ENCODE measurements at places on chromosomes 2 and 18.

GRCh38 chr2:149595056-149595963 lies 7.7 kb upstream of the MMADHC start:
- no peak for DNase-seq

DNA sequence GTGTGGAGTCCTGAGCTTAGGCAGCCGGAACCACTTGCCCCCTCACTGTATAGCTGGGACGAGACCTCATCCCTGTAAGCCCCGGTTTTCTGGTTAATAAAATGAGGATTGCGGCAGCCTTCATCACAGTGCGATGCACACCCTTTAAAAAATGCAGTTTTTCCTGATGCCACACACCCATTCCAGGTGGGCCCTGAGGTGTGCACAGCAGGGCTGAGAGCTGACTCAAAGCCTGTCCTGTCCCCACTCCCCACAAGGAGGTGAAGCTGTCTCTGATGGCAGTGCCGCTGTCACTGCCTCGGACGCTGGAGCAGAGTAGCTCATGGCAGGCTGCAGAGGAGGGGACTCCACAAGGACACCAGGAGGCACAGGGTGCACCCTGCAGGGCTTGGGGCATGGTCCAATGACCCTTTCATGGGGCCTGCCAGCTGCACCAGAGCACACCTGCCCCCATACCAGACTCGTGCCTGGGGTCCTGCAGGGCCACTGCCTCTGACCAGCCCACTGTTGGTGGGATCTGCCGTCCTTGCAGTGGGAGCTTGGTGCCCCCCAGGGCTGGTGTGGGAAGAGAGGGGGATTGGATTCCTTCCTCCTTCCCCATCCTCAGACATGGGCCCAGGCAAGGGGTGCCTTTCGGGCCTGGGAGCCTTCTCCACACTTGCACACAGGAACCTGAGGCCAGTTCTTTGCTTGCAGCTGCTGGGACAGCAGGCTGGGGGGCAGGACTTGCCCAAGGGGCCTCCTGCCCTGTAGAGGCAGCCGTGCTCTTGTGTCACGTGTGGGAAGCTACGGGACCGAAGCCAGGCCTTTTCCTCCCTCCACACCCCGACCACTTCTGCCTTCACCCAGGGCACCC lies 22.8 kb downstream of the GPC1 start:
- DNase-seq = no peak

DNA sequence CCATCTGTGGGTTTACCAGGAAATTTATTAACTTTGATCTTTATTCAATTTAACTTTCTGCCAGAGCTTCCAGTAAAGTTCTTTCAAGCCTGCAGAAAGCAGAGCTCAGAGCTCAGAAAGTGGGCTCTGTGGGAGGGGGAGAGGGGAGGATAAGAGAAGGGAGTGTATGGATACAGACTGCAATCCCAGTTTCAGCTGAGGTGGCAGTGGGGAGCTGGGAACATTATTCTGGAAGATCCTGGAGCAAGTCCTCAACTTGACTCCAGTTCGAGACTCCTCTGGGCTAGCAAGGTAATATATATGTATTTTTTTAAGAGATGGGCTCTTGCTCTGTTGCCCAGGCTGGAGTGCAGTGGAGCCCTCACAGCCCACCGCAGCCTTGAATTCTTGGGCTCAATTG lies 108.9 kb upstream of the NABP1 start:
- DNase-seq = no peak

GRCh38 chr2:127683757-127684156 lies 8.4 kb upstream of the LIMS2 start:
- DNase-seq = no peak

DNA sequence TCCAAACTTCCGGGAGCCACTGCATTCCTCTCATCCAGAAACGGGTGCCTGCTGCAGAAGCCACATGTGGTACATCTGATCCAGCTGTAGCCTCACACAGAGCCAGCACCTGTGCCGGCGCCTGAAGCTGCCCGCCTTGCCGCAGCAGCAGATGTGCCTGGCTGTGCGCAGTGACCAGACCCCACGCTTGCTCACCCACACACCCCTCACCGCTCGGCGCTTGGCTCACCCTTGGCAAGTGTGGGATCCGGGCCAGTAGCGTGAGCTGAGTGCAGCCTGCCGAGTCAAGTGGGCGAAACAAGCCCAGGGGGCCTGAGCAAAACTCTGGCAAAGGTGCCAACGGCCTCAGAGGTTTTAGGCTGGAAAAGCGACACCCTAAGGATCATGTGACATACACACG lies 220.1 kb upstream of the TMEFF2 start:
- no peak for DNase-seq

All from GM20000 (cell line).